ENCODE measurements at places on chromosomes 3 and 15.

- DNase-seq, result no peak
Observed at GRCh38 chr15:63544258-63545026, 40.0 kb downstream of the USP3 start.

GRCh38 chr15:36798366-36798765 is 218.9 kb downstream of the CDIN1 start:
- peak; percentile 92 for DNase-seq

DNA sequence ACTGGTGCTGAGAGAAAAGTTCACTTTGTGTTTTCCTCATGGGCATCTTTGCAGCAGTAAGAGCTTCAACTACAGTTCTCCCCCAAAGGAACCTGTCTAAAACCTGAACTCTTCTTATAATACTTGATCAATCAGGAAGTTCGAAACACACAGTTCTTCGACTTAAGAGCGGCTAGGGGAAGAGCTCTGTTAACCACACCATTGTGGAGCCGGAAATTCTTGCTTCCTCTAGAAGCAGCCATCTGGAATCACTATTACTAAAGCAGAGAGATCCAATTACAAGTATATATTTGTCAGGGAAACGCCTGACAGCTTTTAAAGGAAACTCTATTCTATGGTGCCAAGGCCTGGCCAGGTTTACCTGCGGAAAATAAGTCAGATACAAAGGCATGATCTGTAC is 337.3 kb upstream of the CBLB start:
- peak; percentile 72 for DNase-seq

DNA sequence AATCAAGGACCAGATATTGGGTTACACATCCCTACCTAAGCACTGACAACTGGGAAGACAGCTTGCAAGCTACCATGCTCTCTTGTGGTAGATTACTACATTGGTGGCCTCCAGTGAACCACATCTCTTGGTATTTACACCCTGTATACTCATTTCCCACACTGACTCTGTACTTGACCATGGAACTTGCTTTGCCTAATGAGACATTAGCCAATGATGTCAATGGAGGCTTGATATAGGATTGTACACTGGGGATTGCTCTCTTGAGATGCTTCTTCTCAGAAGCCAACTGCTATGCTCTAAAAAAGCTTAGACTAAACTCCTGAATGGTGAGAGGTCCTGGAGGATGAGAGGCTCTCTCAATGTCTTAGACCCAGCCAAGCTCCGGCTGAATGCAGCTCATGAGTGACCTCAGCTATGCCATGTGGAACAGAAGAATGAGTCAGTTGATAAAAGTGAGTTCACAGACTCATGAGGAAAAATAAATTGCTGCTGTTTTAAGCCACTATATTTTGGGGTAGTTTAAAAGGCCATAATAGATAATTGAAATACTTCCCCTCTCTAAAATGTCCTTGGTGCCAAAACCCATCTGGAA is 61.5 kb upstream of the GALNT15 start:
- DNase-seq, result peak; percentile 89

DNA sequence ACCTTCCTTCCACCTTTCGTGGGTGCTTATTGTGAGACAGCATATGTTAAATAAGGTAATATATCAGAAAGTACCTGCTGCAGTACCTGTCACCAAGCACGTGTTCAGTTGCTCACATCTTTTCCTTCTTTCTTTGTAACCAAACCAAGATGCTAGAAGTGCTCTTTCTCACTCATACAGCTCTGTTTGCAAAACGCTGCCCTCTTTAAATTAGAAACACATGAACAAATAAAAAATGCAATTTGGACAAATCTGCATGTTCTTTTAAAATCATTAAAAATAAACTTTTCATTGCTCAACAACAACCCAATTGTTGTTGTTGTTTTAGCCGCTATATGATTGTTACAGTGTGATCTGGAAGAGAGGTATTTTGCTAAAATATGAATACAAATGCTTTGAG is 193.5 kb upstream of the ZBTB20 start:
- no peak for DNase-seq

DNA sequence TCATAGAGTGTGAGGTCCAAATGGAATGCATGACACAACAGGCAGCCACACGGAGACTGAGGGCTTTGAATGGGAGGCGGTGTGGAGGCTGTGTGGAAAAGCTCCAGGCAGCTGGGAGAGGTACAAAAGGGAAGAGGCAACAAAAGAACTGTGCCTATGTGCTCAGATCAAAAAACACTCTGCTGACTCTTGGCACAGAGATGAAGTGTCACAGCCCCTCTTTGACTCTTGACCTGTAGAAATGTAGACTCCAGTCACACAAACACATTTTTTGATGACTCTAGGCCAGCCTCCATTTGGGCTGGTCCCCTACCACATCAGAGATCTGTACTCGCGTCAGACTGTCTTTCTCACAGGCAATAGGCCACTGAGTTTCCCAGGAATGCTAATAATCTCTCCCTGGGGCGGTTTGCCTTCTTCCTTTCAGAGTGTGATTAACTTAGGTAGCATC is 456.0 kb downstream of the TUSC7 start:
- DNase-seq, result peak; percentile 60

GRCh38 chr3:42099020-42099765 is 8.0 kb downstream of the TRAK1 start:
- DNase-seq, result no peak

DNA sequence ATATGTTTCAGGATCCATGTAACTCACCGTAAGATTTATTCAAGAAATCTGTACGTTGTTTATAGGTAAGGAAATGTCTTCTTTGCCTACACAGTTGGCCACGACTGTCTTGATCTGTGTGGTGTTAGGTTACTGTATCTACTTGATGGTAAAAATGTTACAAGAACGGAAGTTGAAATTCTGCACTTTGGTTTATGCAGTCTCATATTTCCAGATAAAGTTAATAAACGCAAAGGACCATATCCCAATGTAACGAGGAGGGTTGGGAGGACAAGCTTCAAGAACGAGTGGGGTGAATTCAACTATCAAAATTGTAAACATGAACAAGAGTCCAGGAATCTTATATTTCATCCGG is 1.0 kb downstream of the USF3 start:
- DNase-seq, result no peak

- no peak for DNase-seq
Observed at GRCh38 chr3:182514236-182514964, 278.9 kb upstream of the ATP11B start.

GRCh38 chr15:51263726-51264125 is 74.7 kb downstream of the CYP19A1 start:
- no peak for DNase-seq

- no peak for DNase-seq
Observed at GRCh38 chr3:185757176-185757575, 67.7 kb downstream of the IGF2BP2 start.

DNA sequence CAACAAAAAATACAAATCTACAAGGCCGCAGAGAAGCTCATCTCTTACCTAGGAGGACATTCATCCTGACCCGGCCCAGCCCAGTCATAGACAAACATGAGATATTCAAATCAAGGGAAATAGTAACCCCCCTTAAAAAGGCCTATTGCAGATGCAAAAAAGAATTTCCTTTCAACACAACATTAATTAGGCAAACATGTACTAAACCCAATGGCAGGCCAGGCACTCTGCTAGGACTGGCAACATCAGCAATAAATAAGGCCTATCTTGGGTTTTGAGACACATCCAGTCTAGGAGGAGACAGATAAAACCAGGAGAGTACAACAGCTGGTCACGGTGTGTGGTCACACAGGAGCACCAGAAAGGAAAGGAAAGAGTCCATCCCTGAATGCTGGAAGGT is 61.4 kb downstream of the ADCY5 start:
- no peak for DNase-seq

- DNase-seq, result peak; percentile 61
Observed at GRCh38 chr3:8658306-8659212, 14.0 kb upstream of the SSUH2 start.

DNA sequence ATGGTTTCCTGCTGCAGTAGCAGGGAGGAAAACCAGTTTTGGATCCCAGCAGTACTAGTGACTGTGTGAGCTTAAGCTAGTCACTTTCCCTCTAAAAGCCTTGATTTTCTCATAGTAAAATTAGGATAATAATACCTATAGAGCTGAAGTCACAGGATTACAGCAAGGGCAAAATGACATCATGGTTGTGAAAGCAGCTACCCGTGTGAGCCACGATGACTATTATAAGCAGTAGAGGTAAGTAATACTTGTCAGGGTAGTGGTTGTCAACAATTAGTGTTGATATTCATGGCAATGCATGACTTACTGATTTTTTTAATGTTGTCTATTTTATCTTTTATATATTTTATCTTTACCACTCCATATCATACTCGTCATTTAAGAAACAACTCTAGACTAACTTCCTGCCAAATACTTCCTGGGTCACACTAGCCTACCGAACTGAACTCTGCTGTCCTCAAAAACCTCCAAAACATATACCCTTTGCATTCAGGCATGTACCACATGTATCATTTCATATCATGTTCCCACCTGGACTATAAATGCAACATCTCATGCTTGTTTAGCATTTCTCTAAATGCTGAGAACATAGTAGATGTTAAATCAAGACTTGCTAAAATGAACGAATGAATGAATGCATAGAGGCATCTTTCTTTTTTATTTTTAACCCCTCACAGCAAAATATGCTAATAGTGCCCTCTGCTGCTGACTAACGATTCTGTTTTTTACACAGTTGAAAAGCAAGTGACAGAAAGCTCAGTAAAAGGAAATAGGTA is 172.6 kb downstream of the P3H2 start:
- DNase-seq, result peak; percentile 49

- peak; percentile 48 for DNase-seq
Observed at GRCh38 chr3:133856316-133856715, 39.4 kb downstream of the RAB6B start.

DNA sequence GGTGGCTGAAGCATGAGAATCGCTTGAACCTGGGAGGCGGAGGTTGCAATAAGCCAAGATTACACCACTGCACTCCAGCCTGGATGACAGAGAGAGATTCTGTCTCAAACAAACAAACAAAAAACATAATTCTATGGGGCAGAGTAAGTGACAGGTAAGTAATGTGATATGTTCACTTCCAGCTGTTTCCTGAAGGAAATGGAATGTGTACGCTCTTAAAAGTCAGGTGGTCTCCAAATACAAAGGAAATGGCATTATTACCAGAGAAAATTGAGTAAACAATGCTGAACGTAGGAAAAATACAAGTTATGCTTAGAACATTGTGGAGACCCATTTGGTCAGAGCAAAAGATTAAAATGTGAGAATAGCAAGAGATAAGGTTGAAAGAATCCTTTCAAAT is 278.5 kb downstream of the SCAPER start:
- no peak for DNase-seq

DNA sequence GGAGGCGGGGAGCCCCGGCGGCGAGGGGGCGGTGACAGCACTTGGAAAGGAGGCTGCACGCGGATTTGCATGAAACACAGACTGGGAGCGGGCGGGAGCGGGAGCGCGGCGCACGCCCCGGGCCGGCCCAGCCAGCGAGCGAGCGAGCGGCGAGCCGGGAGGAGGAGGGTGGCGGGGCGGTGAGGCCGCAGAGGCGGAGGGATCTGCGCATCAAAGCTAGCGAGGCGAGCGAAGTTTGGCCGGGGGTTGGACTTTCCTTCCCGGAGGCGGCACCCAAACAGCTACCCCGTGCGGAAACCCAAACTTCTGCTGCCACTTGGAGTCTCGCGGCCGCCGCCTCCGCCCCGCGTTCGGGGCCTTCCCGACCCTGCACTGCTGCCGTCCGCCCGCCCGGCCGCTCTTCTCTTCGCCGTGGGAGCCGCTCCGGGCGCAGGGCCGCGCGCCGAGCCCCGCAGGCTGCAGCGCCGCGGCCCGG is at the start of gene SMAD3:
TSS of gene SMAD3 (plus strand) at position 72 of the 475 bp plus-strand sequence. CDS start 553 bp downstream, outside the sequence.
- DNase-seq, result peak; percentile 97

DNA sequence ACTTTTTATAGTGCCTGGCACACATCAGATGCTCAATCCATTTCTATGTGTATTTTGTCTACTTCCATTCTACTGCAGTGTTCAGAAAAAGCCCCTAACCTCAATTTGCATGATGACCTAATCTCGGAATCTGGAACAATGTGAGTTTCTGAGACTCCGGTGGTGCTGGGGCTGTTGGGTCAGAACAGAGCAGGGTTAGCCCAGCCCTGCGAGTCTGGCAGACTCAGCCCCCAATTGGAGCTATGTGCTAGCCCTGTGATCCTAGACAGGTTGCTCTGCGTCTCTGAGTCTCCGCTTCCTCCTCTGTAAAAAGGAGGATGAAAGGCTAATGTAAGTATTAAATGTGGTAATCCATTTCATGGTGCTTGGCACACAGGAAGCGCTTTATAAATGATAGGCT is 95.0 kb upstream of the ICE2 start:
- no peak for DNase-seq

DNA sequence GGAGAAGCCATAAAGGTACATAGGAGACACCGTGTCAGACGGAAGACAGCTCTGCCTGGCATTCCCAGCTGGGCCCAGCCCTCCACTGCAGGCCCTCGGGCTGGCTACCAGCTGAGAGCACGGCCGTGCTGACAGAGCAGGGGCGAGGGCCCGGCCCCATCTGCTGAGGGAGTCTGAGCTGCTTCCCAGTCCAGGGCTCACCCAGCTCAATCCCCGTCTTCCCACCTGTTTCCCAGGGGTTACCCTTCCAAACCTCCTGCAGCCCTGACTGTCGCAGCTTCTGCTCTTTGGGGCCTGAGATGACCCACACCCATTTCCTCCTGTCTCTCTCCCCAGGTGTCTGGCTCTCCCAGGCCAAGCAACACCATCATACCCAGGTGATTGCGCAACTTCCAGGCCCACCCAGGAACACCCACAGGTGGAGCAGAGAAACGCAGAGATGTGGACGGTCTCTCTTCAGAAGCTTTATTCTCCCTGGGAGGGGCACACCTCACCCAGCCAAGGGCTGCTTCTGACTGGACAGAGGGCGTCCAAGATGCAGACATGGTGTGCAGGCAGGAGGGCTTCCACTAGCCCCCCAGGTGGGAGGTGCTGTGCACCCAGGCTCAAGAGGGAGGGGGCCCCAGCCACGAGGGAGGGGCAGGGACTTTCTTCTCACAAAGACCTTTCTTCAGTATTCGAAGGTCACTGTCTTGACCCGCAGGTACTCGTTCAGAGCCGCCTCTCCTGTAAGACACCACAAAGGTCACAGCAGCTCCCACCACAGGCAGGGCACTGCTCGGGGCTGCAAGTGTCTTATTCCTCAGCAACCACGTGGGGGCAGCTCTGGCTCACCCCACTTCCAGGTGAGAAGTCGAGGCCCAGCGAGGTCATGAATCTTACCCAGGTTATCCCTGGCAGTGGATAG is 19.4 kb upstream of the SLC41A3 start:
- DNase-seq, result no peak

DNA sequence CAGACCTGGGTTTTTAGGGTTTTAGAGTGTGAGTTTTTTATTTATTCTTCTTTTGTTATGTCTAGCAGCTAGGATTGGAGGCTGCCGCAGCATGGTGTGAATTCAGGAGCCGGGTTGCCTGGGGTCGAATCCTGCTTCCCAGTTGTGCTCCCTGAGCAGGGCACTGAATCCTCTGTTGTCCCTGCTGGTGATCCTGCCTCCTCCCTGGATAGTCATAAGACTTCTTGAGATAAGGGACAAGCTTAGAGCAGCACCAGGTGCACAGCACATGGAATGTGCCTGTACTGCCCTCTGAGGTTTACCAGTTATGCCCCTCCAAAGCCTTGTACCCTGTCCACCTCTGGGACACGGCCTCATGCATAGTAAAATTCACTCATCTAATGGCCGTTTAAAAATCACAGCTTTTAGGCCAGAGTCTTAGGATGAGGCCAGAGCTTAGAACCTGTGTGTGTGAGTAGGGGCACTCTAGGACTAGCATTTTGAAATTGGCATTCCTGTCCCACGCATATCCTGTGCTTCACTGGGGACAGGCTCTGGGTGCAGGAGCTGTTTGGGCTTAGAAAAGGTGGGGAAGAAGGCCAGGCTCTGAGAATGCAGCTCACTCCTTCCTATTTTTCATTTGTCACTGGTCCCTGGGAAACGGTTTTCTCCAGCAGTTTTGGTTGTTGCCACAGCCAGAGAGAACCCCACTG is 47.7 kb downstream of the CHCHD6 start:
- no peak for DNase-seq
